ENCODE measurements at places on chromosomes 3 and 15.

DNA sequence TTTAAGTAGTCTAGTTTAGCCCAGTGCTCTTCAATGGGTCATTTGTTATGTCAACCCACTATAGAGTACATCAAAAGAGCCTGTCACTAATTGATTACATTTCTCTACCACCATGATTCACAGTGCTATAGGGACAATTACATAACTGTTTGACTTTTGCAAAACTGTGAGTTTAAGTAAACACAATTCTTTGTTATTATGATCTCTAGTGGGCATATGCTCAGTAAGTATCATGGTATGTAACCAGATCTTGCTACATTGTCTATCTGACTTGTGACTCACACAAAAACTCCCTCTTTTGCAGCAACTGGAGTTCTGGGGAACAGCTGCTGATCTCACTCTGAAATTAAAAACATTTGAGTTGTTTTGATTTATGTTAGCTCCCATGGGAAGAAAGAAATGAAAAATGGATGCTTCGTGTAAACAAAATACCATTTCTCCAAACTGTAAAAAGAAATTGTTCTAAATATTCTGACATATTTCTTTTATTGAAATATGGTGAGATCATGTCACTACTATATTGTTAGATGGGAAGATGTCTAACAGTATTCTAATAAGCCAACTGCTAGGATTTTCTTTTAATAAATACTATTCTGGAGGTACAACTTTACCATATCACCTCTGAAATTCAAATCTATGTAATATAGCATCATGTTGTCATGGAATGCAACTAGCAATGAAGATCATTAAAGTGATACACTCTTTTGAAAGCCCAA lies 470.4 kb downstream of the ROBO1 start:
- no peak for DNase-seq

DNA sequence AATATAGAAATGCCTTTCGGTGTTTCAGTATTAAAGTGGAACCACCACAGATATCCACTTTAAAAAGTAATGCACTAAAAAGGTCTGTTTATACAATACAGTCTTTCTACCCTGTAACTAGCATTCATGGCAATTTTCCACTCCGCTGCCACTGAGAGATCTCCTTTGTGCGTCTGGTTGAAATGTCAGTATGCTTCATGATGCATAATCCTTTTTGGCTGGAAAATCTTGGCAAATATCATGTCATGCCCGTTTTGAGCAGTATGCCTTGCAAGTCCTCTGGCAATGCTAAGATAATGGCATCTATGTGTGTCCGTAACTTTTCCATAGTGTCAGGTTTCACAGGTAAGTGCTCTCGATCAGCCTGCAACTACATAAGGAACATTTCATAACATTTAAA lies 30.8 kb upstream of the ARF4 start:
- DNase-seq = no peak

GRCh38 chr3:71585887-71586809 lies 2.6 kb upstream of the FOXP1 start:
- DNase-seq = peak; percentile 9

GRCh38 chr3:109532257-109533216 lies 195.2 kb upstream of the DPPA4 start:
- peak; percentile 41 for DNase-seq

DNA sequence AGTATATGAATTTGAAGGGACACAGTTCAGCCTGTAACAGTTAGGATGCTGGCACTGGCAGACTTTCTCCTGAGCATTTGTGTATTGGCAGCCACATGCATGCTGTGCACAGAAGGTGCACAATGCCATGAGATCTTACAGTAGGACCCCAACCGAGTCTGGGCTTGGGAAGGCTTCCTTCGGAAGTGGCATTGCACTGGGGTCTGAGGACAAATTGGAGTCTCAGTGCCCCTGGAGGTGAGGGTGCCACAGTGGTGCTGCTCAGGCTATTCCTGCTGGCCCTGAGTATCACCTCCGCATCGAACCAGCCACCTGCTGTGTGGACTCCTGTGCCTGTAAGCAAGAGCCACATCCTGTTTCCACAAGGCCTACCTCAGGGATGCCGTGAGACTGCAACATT lies 99.5 kb downstream of the DNAJB8 start:
- DNase-seq = no peak

- DNase-seq = no peak
Observed at GRCh38 chr3:26894443-26894842, 271.9 kb downstream of the LRRC3B start.

DNA sequence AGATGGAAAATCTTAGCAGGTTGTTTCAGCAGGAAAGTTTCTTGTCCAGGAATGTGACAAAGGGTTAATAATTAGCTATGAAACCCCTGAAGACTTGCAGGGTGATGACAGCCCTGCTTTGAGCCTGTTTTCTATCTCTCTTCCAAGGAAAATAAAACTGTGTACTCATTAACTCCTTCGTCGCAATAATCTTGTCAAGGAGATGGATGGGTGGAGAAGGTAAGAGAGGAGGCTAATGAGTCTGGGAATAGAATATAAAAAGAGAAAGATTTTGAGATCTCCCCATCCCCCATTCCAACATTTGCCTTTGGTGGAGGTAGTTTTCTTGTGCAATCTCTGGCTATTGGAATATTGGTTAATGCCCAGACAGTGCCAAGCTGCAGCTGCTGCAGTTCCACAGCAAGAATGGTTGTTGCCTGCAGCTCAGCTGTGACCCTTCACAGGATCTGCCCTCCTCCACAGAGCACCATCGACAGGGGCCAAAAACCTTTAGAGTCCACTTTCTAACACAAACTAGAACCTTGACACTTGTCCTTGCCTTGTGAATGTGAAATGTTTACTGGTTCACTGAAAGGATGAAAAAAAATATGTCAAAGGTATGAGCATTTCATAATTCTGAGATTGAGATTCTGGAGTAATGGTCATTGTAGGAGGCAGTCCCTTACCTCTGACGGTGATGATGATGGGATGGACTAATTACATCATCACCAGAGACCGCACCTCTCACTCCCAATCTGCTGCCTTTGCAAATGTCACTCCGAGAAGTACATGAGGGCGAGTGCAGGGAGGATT lies 4.2 kb upstream of the LRIG1 start:
- DNase-seq = no peak

GRCh38 chr3:172716476-172716875 lies 5.6 kb upstream of the NCEH1 start:
- DNase-seq = no peak

DNA sequence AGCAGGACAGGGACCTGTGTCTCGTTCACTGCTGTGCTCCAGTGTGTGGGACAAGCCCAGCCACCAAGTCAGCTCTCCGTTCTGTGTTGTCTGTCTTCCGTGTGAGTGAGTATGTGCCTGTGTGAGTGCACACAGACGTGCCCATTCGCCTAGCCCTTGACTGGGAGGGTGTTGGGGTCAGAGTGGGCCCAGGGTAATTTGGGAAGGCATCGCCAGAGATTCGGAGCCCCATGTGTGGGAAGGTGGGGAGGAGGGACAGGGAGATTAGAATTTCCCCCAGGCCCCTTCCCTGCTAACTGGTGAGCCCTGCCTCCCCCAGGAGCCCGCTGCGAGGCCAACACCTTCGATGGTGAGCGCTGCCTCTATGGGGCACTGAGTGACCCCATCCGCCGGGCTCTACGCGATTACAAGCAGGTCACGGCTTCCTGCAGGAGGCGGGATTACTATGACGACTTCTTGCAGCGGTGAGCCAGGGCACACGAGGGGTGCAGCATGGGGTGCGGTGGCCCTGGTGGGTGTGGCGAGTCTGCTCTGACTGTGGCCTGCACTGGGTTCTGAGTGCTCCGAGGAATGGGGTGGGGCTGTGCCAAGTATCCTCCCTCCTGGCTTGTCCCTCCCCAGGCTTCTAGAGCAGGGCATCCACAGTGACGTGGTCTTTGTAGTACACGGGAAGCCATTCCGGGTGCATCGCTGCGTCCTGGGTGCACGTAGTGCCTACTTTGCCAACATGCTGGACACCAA lies 3.1 kb downstream of the ABTB1 start:
- DNase-seq = no peak

- DNase-seq = peak; percentile 60
Observed at GRCh38 chr15:58227706-58228543, 89.7 kb downstream of the AQP9 start.

GRCh38 chr3:195240939-195241338 lies 30.0 kb downstream of the XXYLT1 start:
- DNase-seq = no peak

DNA sequence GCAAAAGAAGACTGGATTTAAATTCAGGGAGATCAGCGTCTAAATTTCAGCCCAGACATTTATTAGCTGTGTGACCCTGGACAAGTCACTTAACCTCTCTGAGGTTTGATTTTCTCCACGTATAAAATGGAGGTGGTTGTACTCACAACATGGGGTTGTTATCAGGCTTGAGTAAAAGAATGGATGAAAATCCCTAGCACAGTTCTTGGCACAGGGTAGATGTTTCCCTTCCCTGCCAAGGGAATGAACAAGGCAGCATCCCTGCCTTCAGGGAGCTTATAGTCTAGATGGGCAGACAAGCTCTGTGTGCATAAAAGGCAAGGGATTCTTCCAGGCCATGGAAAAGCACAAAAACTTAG lies 50.2 kb upstream of the MRPS22 start:
- DNase-seq = no peak

DNA sequence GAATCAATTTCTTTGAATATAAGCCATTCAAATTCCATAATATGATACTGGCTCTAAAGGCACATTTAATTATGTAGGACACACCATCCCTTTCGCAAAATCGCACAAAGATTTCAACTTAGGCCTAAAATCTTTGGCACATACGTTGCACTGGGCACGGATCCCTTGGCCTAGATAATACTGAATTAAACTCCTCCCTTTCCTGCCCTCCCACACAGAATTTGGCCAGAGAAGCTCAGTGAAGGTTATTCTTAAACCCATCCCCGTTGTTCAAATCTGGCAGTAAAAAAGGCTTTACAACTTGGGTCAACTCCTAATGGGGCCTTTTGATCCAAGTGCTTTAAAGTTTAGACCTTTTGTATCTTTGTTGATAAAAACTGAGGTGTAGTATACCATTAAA lies 247.2 kb downstream of the PTPRG start:
- DNase-seq = no peak

DNA sequence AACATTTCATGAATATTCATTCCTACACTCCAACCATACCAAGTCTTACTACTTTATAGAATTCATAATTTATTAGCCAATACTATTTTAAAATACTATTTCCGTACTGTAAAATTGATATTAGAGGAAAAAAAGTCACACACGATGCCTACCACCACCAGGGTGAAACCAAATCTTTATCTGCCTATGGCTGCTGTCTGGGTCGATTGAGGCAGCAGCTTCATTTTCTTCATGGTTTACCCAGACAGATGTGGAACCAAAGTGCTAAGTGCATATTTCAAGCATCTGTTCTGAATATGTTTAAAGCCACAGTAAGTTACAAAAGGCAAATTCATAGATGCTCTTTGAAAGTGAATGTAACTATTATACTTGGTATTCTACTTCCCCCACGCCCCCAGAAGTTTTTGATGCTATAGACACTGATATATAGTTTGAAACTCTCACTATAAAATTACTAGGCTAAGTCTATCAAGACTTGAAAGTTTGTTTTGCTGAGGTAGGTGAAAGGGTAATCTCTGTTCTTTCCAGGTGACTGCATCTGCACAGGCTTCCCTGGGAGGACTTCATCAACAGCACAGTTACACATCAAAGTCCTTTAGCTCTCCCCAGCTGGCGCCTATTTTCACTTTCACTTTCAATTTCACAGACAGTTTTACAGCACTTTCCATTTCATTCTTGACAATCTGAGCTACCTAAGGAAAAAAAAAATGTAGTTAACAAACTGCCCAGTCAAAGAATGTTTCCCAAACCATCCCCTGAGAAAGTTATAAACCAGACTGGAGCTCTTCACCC lies 113.9 kb downstream of the POLQ start:
- DNase-seq = peak; percentile 91

GRCh38 chr15:26766262-26766661 lies 6.6 kb downstream of the GABRB3 start:
- no peak for DNase-seq

- no peak for DNase-seq
Observed at GRCh38 chr3:29067007-29067406, 213.9 kb upstream of the RBMS3 start.

DNA sequence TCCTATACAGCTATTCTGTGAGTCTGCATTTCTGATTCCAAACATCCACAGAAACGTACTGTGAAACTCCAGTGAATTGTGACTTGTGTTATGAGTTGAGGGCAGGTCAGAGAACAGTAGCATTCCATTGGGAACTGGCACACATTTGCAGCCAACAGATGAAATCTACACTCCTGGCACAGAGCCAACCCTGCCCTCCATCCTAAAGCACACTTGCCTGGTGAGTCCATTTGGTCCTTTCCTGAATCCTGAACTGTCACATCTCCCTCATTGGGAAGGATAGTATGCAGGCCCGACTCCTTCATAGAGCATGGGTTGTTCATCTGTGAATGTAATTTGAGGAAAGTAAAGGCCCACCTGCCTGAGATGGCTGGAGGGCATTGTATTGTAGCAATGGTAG lies 314.3 kb upstream of the RASGRP1 start:
- DNase-seq = no peak

DNA sequence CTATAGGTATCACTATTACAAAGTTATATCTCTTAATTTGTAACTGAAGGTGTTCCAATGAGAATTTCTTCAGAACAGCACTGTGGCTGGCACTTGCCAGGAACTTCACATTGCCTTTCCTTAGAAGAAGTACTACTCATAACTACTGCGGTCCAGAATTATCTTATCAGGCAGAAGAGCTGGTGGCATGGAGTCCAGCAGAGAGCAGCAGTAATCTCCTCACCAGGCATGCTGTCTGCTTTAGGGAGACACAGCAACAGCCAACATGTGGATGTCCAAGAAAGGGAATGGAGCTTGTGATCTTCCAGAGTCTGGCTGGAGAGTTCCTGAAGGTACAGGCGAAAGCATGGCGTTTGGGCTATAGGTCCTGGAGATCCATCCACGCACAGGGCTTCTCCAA lies 919.7 kb upstream of the NR2F2 start:
- DNase-seq = no peak

GRCh38 chr3:124781476-124782376 lies 51.5 kb downstream of the UMPS start:
- no peak for DNase-seq

DNA sequence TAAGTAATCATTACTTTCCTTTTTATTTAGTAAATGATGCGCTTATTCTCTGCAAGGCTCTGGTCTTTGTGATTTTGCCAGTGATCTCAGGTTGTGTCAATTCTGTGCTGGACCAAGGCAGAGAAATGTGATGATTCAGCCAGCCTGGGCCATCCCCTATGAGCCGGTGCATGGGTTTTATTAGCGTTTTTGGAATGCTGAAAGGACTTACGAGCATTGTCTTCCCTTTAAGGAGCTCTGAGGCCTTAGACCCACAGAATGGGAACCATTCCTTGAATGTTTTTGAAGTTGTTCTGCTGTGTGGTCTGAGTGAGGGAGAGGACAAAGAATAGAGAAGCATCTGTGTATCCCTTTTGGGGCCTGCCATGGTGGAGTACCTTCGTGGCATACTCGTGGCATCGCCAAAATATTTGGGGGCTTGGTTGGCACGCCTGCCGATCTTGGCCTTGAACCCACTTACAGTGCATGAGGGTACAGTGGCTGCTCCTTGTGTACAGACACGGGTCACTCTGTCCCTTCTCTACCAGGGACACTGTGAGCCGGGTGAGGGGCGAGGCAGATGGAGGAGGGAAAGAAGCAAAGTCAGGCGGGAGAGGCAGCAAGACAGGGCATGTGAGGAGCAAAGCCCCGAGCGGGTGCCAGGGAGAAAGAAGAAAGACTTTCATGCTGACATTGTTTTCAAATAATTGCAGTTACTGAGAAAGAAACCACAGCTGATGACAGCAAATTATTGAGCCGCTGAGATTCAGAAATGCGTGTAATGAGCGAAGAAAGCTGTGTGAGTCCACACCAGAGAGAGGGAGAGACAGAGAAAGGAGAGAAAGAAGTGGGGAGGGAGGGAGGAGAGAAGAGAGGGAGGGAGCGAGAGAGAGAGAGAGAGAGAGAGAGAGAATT lies 269.4 kb upstream of the RGMA start:
- no peak for DNase-seq
